Stimulated activated CD4-positive, alpha-beta T cell treated with anti-CD3 and anti-CD28 coated beads, TNF-alpha, amount 100 ng/mL, for 1 hour (primary cell): ENCODE measurements at places on chromosomes 13 and 19.

GRCh38 chr19:33904681-33905080, 108.0 kb downstream of the KCTD15 start:
- DNase-seq: no peak

DNA sequence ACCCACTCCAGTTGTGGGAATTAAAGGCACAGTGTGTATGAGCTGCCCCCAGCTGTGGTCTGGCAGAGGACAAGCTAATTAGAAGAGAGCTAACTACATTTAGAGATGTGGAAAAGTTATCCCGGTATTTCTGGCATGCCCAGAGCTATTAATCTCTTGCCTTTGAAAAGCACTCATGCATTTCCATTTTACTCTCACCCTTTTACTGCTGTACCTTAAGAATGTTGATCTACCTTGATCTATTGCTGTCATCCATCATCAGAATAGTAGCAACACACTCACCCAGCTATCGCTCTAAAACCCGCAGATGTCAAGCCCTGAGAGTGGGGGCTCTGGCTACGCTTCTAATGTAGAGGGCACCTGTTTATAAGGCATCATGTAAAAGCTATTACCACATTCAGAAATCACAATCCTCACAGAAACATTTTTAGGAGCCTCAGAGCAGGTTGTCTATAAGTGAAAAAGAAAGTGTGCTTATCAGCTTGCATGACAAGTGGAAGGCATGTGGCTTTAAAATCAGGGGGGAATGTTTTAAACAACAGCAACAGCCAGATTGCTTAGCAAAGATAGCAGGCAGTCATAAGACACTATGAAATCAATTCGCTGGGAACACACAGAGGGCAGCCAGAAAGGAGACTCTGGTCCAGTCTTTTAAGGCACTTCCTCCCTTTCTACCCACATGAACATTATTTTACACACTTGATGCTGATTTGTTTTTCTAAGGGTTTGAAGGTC, 224.2 kb upstream of the IRS2 start:
- no peak for DNase-seq

DNA sequence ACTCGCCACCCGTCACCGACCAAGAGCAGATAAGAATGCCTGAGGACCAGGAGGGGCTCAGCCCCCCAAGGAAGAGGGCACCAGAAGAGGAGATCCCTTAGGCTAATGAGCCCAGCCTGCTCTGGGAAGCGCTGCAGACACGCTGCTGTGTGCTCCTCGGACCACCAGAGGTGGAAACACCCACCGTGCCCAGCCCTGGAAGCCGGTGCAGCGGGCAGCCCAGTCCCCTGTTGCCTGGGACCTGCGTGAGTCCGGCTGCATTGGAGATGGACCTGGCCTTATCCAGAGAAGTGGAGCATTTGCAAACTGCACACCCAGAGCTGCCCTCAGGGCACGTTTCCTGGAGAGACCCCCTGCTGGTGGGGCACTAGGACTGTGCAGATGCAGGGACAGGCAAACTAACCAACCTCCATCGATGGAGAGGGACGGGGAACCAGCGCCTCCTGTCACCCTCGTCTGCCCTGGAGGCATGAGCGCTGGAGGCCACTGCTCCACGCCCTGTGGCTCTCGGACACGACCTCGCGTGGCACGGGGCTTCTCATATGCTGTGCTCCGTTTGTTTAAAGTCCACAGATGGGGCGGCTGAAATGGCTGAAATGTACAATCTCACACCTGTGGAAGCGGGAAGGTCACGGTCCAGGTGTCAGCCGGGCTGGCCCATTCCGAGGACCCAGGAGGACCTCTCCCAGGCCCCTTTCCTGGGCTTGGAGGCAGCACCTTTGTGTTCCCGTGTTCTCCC, 153.9 kb downstream of the KDM4B start:
- no peak for DNase-seq

GRCh38 chr19:5057860-5058259, 88.9 kb downstream of the KDM4B start:
- DNase-seq: no peak

DNA sequence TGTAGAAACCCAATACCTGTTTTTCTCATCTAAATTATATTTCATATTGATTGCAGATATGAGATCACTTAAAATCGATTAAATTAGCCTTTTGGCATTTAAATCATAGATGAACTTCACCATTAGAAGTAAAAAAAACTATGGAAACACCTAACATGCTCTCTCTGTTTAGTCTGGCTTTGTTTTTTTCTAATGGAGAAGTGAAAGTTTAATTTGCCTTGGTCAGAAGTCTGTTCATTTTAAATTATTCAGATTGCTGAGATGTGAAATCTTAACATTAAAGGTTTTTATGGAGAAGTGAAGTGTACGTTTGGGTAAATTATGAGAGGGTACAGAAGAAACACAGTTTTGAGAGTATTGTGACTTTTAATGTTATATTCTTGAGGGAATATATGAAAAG, 6.7 kb downstream of the SUGT1 start:
- no peak for DNase-seq

DNA sequence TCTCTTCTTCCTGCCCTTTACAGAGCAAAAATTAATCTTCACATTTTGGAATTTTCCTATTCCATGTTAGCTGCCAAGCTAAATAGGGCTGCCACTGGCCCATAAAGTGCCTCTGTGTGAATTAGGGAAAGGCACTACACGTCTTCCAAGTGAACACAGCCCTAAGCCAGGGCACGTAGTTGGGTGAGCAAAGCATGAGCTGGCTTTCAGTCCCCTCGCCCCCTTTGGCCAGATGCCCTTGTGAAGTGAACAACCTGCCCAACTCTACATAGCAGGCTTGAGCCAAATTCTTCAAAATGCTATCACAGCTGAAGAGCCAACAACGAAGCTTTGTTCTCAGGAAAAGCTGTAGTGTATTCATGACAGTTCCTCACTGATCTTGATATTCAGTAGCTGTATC, 213.1 kb downstream of the OXGR1 start:
- DNase-seq: no peak

DNA sequence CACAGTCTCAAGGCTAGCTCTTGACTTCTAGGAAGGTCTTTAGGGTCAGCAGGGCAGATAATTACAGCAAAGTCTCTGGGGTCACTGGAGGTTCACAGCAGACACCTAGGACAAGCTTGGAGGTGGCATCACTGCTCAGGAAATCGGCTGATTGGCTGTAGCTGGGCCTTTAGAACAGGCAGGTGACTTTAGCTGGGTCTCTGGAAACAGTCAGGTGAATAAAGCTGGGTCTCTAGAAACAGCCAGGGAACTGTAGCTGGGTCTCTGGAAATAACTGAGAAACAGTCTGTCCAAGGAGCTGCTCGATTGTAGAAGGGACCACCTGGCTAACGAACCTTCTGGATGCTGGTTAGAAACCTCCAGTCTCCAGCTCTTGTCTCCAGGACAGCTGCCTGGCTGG, 10.0 kb downstream of the LAIR1 start:
- no peak for DNase-seq

DNA sequence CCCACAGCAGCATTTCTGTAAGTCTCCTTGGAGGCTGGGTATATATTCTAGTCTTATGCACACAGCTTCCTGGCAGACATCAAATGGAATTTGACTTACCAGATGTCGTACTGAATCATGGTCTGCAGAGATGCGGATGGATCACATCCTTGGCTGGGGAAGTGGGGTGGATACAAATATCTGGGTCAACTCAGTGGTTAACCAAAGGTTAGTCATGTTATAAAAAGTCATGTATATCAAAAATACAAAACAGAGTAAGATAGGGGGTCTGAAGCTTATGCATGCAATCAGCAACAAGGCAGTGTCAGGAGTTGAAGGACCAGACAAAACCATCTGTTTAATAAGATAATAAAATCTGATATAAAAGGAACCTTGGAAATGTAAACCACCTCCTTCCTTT, 61.9 kb downstream of the WASF3 start:
- DNase-seq: no peak

DNA sequence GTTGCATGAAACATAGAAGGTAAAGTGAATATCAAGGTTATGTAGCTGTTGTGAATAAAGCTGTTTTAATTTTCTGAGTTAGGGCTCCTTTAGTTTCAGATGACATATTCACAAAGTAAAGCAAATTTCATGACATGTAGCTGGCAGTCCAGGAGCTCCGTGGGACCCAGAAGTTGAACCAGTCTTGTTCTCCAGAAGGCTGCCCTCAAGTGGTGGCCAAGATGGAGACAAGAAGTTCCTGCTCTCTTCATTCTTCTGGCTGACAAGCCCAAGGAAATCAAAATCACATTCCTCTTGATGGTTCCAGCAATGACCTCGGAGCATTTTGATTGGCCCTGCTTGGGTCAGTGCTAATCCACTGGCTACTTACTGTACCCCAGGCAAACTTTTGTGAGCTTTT, 128.7 kb downstream of the LIG4 start:
- DNase-seq: no peak
